ENCODE measurements at places on chromosomes 11 and 22. TPM values are rescaled to one million over a fixed set of nuclear protein-coding genes. Genes with fewer than 3 reads are reported as not detected.

The UBQLN3 gene
- not detected for polyA plus RNA-seq

DNA sequence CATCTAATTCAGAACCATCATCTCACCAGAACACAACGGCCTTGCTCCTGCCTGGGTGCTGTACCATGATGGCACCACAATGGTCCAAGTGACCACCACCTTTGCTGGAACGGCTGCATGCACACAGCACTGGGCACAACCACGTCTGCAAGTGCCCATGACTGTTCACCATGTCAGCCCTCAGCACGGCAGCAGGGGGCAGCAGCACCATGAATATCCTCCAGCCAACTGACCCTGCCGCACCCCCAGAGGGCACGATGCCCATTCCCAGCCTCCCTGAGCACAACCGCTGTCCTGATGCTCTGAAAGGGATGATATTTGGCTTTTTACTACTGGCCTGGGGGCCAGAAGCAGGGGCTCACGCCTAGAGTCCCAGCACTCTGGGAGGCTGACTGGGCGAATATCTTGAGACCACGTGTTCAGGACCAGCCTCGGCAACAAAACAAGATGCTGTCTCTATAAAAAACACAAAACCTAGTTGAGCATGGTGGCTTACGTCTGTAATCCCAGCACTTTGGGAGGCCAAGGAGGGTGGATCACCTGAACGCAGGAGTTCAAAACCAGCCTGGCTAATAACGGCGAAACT lies 25.7 kb downstream of the DRD4 start:
- DNase-seq, result no peak

DNA sequence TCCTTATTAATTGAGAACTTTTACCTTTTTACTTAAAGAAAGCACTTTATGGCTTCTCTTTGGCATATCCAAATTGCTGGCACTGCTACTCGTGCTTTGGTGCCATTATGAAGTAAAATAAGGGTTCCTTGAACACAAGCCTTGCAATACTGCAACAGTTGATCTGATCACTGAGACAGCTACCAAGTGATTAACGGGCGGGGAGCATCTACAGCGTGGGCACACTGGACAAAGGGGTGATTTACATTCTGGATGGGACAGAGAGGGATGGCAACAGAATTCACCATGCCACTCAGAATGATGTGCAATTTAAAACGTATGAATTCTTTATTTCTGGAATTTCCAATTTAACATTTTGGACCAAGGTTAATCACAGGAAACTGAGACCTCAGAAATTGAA lies 7.7 kb downstream of the CHRDL2 start:
- DNase-seq, result no peak

The SGSM1 gene
- polyA plus RNA-seq, result 2.0 TPM

The GNG3 gene
- polyA plus RNA-seq, result 0.96 TPM

DNA sequence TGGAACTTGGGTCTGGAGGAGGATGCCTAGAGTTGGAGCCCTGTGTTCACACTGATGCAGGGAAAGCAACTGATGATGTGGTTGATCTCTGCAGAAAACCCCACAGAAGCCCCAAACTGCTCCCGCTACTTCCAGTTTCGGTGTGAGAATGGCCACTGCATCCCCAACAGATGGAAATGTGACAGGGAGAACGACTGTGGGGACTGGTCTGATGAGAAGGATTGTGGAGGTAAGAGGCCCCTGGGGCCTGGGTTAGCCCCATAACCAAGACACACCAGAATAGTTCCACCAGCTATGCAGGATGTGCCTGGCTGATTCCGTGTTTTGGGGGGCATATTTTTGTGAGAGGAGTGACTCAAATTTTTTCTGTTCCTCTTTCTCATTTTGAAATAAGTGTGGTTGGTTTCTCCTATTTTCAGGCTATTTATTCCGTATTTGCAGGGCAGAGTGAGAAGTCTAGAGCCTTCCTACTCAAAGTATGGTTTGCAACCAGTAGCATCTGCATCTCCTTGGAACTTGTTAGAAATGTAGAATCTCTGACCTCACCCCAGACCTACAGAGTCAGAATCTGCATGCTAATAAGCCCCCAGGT lies 137.3 kb upstream of the SORL1-AS1 start:
- DNase-seq, result no peak

GRCh38 chr11:2380807-2381350 lies 3.8 kb downstream of the CD81 start:
- DNase-seq, result no peak

- DNase-seq, result no peak
Measured at GRCh38 chr11:118304568-118305248, at the start of gene CD3E. TSS of gene CD3E (plus strand) at chr11:118304730. CDS start at chr11:118304953, 223 bp downstream.

DNA sequence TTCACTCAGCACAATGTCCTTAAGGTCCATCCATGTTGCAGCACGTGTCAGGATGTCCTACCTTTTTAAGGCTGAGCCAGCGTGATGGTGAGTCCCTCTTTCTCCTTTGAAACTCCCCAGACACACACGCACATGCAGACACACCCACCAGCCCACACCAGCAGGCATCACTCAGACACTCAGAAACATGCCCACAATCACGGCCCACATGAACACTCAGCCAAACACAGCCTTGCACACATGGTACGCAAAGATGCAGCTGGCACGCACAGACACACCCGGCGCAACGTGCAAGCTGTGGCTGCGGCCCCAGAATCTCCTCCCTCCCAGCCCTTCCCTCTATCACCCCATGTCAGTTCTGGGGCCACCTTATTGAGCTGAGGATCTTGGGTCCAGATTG lies 8.0 kb downstream of the FADS3 start:
- no peak for DNase-seq

The PIWIL4 gene
- polyA plus RNA-seq, result 3.3 TPM

- DNase-seq, result no peak
Measured at GRCh38 chr11:38824573-38824972, 2226.5 kb upstream of the RAG2 start.

DNA sequence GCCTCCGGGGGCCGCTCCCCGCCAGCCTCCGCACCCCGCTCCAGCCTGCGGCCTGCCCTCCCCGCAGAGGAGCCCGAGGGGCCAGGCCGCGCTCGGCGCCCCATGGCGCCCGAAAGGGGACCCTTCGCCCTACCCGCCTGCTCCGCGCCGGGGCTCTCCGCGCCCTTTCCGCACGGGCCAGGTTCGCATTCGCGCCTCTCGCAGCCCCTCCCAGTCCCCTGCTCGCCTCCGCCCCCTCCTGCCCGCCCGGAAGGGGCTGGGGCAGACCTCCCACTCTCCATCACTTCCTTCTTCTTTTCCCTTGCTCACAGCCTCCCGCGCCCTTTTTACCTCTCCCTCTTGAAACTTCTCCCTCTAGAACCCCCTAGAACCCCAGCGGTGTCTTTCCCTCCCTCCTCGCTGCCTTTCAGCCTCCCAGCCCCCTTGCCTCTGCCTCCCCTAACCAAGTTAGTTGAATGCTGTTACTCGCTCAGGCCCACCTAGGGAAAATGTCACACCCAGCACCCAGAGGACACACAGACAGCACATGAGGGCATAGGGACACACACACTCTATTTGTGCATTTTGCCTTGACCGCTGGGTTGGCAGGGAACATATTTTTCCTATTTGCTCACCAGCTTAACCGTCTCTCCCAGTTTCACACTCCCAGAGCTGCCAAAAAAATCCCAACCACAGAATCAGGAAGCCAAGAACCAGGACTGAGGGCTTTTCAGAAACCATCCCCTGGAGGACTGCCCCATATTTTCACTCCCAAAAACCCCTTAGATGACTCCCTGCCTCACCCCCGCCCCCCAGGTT lies at the start of gene SLC43A3:
TSS of gene SLC43A3 (minus strand) at position 193 of the 798 bp plus-strand sequence. CDS start 949 bp downstream, outside the sequence.
- no peak for DNase-seq

- no peak for DNase-seq
Measured at GRCh38 chr11:69272831-69273485, 21.0 kb upstream of the MYEOV start.

Measured in urinary bladder (tissue), 4 donors.